ENCODE measurements at places on chromosomes 7 and 10. TPM values are rescaled to one million over a fixed set of nuclear protein-coding genes. Genes with fewer than 3 reads are reported as not detected.

Gene TMEM140
- total RNA-seq = 27.7 TPM

GRCh38 chr10:110137142-110137545 is 70.3 kb upstream of the MXI1 start:
- peaks cover 38% of the 10 kb centered on the region for H3K36me3 ChIP-seq
- DNase-seq = no peak
- no peak overlapping the region for H3K4me3 ChIP-seq
- H3K4me1 ChIP-seq = peaks cover 34% of the 10 kb centered on the region
- H3K27ac ChIP-seq = peak overlapping the region; percentile 9
- no peaks in the 10 kb centered on the region for H3K27me3 ChIP-seq

DNA sequence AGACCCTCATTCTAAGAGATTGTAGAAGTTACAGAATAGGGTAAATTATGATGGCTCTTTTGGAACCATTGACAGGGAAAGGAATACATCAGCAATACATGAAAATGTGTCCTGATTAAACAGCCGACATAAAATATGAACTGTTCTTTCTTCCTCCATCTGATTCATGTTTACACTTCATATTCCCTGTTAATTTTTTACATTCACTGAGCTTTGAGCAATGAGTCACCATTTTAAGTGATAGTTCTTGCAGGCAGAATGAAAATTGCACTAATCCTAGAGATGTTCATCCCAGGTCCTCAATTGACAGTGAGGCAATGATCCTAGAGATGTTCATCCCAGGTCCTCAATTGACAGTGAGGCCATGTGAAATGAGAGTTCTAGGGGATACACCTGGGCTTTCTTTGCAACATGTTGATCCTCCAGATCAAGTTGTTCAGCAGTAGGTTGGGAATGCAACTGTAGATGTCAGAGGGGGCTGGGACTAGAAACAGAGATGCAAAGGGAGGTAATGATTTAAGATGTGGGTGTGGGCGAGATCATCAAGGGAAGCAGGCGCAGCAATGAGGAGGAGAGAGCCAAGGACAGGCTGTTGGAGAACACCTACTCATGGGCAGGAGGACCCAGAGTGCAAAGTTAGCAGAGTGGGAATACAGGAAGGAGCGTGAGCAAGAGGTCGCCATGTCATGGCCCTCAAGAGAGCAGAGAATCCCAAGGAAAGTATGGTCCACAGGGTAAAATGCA is 138.7 kb downstream of the ZNF365 start:
- peaks cover 12% of the 10 kb centered on the region for H3K27me3 ChIP-seq
- H3K36me3 ChIP-seq = no peaks in the 10 kb centered on the region
- no peak overlapping the region for H3K4me3 ChIP-seq
- no peak overlapping the region for H3K27ac ChIP-seq
- no peak for DNase-seq

DNA sequence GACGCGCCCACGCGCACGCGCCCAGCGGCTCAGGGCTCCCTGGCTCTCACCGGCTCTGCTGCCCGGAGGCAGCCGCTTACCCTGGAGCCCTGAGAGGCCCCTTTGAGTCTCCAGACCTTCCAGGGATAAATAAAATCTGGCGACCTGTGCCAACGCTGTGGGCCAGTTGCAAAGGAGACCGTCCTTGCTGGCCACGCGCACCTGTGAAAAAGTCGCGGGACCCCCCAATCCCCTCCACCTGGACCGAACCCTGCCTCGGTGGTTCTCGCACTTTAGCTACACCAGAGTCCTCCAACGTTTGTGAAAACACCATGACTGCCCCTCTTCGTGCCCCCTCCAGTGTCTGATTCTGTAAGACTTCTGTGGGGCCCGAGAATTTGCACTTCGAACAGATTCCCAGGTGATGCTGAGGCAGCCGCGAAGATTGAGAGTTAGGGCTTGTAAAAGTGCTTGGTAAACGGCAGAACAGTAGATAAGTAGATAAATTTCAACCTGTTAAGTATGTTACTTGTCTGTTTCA is 102.4 kb upstream of the SVIL start:
- H3K4me1 ChIP-seq = peaks cover 26% of the 10 kb centered on the region
- peaks cover 7% of the 10 kb centered on the region for H3K36me3 ChIP-seq
- peaks cover 28% of the 10 kb centered on the region for H3K27me3 ChIP-seq
- peak overlapping the region; percentile 31 for H3K27ac ChIP-seq
- peak overlapping the region; percentile 72 for H3K4me3 ChIP-seq
- no peak for DNase-seq

DNA sequence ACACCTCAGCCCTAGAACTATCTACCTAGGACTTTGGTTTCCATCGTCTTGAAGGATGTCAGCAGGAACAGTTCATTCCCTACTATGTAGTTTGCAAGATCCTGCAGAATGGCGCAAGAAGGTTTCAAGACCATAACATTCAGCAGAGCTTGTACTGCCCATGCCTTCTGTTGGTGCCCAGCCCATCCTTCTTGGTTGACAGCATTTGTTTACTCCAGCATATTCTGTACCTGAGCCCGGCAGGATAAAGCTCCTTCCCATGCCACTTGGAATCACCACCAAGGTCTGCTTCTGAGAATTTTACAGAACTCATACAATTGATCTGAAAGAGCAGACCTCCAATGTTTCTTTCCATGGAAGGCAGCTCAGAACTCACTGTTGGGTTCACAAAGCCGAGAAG is 150.8 kb downstream of the ARID5B start:
- peaks cover 95% of the 10 kb centered on the region for H3K4me1 ChIP-seq
- H3K27ac ChIP-seq = peak overlapping the region; percentile 98
- H3K36me3 ChIP-seq = peaks cover 69% of the 10 kb centered on the region

DNA sequence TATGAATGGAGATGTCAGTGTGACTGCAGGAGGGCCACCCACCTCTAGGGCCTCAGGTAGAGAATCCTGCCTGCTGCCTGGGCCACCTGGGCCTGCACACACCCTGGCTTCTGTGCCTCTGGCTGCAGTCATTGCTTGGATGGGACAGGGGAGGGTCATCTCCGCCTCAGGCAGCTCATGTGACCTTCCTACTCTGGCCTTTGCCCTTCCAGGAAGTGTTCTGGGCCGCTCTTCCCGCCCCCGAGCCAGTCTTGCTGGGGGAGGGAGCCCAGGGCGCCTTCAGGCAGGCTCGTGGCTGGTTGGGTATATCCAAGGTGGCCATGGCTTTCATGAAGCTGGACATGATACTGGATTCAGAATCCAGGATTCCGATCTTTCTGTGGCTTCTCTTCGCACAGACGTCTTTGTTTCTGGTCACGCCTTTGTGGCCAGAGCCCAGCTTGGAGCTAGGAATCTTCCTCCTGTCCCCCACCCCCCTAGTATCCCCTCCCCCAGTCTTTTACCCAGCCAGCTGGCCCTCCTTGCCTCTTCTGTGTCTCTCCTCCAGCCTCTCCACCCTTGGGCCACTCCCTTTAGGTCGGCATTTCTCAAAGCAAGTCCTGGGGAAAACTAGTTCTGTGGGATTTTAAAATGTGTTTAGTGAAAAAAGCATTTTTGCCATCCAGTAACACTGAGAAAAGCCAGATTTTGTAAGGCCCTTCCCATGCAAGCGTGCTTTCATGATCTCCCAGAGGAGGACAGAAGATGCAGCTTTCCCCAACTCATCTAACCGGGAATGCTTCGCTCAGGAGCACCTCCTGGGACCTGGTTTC is 119.6 kb downstream of the ZMIZ1 start:
- H3K4me3 ChIP-seq = no peak overlapping the region
- H3K36me3 ChIP-seq = no peaks in the 10 kb centered on the region
- H3K27me3 ChIP-seq = peaks cover 2% of the 10 kb centered on the region
- H3K4me1 ChIP-seq = no peaks in the 10 kb centered on the region

DNA sequence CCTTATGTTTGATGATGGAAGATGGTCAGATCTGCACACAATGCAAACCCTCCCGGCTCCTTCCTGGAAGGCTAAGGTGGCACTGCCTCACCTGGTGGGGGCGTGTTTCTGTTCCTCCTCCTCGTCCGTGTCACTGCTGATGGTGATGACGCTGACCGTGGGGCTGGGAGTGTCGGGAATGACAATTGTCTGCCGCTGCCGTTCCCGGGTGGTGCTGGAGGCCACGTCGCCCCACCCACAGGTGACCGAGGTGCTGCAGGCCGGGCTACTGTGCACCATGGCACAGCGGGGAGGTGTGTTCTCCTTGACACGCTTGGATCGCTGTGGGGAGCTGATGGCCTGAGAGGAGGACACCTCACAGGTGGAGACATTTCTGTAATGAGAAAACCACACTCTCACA is 73.1 kb downstream of the CLEC2L start:
- no peak overlapping the region for H3K4me3 ChIP-seq
- H3K4me1 ChIP-seq = no peaks in the 10 kb centered on the region
- no peaks in the 10 kb centered on the region for H3K27me3 ChIP-seq
- no peak for DNase-seq

DNA sequence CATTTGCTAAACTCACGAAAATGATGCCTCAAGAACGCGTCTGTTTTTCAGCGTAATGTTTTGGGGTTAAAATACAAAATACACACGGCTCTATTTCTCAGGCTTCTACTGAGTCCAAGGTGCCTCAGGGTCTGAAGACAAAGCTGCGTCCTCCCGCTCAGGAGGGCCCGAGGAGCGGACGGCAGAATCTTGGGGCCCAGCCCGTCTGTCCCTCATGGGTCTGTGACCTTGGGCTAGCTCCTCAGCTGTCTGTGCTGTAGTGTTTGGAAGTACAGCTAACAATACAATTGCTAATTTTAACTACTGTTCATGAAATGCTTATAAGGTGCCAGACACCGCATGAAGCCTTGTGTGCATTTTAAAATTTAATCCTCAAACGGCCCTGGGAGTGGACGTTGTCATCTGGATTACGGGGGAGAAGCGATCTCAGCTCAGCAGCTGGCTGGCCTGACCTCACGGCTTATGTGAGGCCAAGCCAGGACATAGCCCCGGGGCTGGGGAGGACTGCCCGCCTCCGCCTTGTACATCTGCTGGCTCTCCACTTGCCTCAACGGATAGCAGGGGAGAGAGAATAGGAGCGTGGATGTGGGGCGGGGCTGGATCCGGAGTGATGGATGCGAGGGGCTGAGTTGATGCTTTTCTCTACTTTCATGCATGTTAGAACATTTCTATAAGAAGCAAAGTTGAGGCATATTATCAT is 357.4 kb downstream of the GLRX3 start:
- no peaks in the 10 kb centered on the region for H3K27me3 ChIP-seq
- H3K4me1 ChIP-seq = no peaks in the 10 kb centered on the region
- H3K4me3 ChIP-seq = no peak overlapping the region
- no peak overlapping the region for H3K27ac ChIP-seq
- DNase-seq = no peak

GRCh38 chr7:127717502-127718339 is 65.7 kb downstream of the SND1 start:
- H3K36me3 ChIP-seq = peaks cover 55% of the 10 kb centered on the region
- H3K4me1 ChIP-seq = peaks cover 3% of the 10 kb centered on the region
- no peaks in the 10 kb centered on the region for H3K27me3 ChIP-seq
- DNase-seq = no peak
- no peak overlapping the region for H3K27ac ChIP-seq

DNA sequence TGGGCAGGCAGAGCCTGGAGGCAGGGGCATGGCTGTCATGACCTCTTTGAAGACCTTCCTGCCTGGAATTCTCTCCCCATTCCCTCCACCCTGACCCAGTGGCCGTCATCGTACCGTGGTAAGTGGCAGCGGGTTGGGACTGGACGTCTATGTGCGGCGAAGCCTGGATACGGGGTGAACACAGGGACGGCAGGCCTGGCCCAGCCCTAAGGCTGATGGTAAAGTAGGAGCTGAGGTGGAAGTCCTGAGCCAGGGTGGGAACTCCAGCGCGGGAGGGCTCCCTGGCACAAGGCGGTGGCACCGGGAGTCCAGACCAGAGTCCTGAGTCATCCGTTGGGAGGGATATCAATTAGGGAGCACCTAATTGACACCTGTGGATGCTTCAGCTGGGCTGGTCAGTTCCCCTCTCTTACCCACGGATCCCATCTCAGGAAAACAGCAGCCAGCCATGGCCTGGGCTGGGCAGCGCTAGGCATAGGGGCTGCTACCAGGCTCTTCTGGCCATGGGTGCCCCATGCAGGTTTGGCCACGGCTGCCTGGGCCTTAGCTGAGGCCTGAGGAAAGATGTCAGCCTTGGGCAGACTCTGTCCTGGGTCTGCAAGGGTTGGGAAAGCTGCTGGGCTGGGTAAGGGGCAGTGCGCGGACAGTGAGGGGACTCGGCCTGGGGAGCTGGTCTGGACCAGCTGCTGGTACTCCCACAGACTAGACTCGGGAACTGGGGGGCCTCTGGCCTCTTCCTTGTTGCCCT is 3.3 kb downstream of the PPIF start:
- peaks cover 40% of the 10 kb centered on the region for H3K4me1 ChIP-seq
- no peak overlapping the region for H3K4me3 ChIP-seq
- no peaks in the 10 kb centered on the region for H3K27me3 ChIP-seq
- DNase-seq = no peak
- peaks cover 62% of the 10 kb centered on the region for H3K36me3 ChIP-seq

DNA sequence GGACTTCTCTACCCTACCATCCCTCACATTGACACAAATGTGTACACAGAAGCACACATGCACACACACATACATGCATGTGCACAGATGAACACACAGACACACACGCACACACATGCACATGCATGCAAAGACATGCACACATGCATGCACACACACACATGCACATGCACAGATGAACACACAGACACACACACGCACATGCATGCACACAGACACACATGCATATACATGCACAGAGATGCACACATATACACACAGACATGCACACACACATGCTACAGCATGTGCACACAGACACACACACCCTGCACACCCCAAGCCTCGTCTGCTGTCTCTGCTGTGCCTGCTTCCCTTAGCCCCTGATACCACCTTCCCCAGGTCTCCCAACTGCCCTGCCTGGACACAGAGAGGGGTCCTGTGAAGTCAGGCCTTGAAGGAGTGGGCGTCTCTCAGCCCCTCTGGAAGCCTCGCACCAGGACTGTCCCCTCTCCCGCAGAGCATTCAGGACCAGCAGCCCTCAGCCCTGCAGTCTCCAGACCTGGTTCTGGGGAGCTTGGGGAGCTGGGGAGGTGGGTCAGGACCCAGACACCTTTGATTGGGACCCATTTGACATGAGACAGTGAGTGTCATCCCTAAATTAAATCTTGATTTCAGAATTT is 181.8 kb downstream of the DNAJB6 start:
- DNase-seq = no peak
- H3K27ac ChIP-seq = no peak overlapping the region
- peaks cover 2% of the 10 kb centered on the region for H3K27me3 ChIP-seq
- no peaks in the 10 kb centered on the region for H3K4me1 ChIP-seq
- no peaks in the 10 kb centered on the region for H3K36me3 ChIP-seq
- H3K4me3 ChIP-seq = no peak overlapping the region

DNA sequence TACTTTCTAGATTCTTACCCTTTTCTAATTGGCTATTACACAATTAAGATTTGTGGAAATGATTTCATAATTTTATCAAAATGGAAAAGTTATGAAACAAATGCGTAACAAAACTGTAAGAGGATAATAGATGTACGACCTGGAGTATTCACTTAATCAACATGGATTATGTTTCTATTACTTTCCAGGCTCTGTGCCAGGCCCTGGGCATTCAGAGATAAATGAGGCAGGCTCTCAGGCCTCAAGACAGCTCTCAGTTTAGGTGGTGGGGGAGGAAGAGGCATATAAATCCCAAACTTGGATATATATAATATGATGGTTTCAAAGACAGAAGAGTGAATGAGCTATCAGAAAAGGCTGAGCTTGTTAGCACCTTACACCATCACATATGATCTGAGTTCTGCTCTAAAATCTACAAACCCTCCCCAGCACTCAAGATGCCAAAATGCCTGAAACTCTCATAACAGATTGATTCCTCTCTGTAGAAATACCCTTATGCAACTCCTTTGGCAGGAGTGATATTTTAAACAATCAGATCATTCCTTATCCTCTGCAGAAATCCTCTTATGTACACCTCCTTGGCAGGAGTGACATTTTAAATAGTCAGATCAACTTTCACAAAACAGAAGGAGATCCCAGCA is 42.5 kb downstream of the ACBD5 start:
- no peak for DNase-seq
- no peaks in the 10 kb centered on the region for H3K4me1 ChIP-seq

Measured in activated CD4-positive, alpha-beta T cell treated with anti-CD3 and anti-CD28 coated beads, Interleukin-2, amount 10 ng/mL, durations not matched to agents 7 days and 5 days (primary cell).